ENCODE measurements at places on chromosomes 4 and X. TPM values are rescaled to one million over a fixed set of nuclear protein-coding genes. Genes with fewer than 3 reads are reported as not detected.

The TCEAL9 gene
- 77.6 TPM for total RNA-seq

The GRIA3 gene
- 3.3 TPM for total RNA-seq

The EDNRA gene
- total RNA-seq: 6.9 TPM

The DRP2 gene
- 2.3 TPM for total RNA-seq

The NAP1L5 gene
- 7.0 TPM for total RNA-seq
